Stimulated activated CD8-positive, alpha-beta memory T cell treated with anti-CD3 and anti-CD28 coated beads, Interleukin-12 subunit alpha, Interleukin-12 subunit beta, amount 100 ng/mL, for 4 hours (primary cell): ENCODE measurements at places on chromosomes 5 and 9.

DNA sequence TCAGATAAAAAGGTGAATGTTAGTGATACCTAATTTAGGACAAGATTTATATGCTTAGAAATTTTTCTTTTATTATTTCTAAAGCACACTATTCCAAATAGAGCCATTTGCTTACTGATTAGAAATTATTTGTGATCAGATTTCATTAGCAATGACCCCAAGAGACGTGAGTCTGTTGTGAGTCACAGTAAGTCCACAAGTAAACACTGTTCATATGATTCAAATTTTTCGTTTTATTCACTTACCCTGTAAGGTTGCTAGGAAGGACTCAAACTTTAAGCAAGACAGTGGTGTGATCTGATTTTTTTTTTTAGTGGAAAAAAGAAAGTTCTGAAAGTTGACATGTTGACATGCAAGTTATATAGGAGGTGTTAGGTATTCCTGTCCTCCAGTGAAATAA lies 1.2 kb downstream of the CARD6 start:
- DNase-seq: no peak

- DNase-seq: no peak
Observed at GRCh38 chr9:108311745-108312144, 544.0 kb downstream of the ACTL7B start.

DNA sequence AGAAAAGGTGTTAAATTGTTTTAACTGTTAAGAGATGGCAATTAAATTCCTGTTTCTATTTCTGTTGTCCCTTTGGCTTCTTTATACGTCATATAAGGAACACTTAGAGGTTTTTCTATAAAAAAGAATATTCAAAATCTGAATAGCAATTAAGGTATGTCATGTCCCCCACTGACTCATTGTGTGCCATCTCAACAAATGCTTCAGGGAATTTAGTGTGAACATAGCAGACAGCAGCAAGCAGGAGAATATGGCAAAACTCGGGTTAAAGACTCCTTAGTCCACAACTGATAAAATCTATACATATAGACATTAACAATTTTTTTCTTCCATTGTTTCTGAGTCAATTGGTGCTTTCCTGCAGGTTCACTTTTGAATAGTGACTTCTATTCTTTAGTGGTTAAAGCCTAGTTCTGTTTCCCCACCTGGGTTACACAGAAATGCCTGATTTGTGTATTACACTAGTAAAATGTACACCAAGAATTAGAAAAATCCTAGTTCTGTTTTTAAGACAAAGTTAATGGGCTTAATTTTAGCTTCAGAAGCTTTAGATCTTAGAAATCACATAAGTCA lies 17.9 kb upstream of the RPS23 start:
- no peak for DNase-seq

DNA sequence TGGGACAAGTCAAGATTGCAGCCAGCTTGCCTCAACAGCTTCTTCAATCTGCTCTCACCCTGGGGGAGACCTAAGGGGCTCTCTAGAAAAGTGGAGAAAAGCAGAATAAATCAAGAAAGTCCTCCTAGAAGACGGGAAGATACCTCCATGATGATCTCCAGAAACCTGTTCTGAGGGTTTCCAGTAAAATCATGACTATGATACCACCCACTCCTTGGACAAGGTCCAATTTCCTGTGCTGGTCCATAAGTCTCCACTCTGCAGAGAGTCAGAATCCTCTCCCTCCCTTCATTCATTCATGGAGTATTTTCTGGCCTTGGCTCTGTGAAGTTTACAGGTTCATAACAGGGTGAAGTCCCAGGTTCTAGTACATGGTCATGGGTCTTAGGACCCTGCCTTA lies 168.6 kb downstream of the SLC12A2 start:
- DNase-seq: no peak

- DNase-seq: no peak
Observed at GRCh38 chr9:14084867-14085266, 229.1 kb downstream of the NFIB start.

GRCh38 chr5:127431977-127432585 lies 85.4 kb upstream of the PRRC1 start:
- no peak for DNase-seq

DNA sequence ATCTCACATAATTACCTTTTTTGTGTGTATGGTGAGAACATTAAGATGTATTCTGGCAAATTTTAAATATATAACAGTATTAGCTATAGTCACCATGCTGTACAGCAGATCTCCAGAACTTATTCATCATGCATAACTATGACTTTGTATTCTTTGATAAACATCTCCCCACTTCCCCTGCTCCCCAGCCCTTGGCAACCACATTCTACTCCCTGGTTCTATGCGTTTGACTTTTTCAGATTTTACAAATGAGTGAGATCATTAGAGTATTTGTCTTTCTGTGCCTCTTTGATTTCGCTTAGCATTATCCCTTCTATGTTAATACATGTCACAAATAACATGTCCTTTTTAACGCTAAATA lies 49.4 kb downstream of the SMC2 start:
- DNase-seq: no peak

GRCh38 chr5:135156715-135157404 lies 122.8 kb upstream of the PITX1 start:
- DNase-seq: no peak

DNA sequence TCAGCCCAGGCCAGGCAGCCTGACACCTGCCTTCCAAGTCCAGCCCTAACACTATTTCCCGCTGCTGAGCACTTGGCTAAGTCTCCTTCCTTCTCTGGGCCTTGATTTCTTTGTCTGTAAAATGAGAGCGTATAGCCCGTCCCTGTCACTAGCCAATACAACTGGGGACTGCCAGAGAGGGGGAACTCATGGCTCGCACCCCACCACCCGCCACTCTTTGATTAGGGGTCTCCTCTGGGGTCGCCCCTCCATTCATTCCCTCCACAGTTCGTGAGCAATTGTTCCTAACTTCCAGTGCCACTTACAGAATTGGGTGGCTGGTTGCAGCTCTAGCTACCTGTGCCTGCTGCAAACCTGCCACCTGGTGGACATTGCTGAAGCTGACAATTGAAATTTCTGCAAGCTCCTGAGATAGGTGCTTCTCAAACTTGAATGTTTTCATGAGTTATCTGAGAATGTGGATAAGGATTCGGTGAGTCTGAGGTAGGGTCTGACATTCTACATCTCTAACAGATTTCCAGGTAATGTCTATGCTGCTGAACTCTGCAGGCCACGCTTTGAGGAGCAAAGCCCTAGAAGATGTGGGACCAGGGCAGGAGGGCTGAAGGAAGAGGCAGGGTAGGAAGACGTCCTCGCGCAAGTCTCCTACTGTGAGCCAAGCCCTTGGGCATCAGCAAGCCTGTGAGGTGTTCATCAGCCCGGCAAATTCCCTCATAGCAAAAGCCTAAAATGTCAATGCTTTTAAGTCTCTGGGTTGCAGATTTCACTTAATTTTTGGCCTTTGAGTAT lies 13.3 kb upstream of the RECK start:
- DNase-seq: no peak

DNA sequence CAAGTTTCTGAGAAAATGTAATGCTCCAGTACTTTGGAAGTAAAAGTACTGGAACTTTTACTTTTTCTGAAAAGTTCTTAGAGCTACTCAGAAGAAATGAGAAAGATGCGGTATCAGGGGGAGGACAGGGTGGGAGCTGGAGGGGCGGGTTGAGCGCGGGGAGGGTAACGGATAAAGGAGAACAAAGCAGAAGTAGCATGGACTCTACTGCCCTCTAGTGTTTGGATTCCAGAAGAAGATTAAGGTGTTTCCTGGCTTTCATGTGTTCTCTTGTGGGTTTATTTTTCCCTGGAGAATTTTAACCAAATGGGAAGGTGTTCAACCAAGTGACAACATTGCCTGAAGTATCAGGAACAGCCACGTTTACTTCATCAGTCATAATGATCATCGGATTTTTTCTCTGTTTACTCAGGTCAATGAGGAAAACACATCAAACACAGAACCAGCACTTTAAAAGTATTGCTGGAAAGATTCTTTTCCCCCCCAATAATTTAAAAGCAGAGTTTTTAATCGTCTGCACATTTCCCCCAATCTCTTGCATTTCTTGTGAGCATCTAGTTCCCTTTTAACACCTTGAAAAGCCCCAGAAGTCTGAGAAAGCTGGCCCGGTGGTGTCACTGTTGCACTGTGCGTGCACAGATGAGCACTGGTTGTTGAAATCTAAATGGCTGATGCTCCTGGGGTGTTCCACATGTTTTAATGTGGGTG lies 190.6 kb downstream of the MPDZ start:
- DNase-seq: no peak

GRCh38 chr5:65818592-65818991 lies 96.6 kb downstream of the NLN start:
- DNase-seq: no peak

DNA sequence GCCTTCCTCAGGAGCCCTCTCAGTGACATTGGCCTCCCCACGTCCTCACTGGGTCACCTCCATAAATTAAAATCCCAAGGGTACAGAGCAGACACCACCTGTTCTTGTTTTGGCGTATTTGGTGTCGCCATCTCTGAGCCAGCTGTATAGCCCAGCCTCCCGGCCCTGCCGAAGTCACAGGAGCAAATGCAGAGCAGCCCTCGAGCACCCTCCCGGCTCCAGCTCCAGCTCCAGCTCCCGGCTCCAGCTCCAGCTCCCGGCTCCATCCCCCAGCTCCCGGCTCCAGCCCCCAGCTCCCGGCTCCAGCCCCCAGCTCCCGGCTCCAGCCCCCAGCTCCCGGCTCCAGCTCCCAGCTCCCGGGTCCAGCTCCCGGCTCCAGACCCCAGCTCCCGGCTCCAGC lies 74.3 kb downstream of the ZNF354C start:
- no peak for DNase-seq

DNA sequence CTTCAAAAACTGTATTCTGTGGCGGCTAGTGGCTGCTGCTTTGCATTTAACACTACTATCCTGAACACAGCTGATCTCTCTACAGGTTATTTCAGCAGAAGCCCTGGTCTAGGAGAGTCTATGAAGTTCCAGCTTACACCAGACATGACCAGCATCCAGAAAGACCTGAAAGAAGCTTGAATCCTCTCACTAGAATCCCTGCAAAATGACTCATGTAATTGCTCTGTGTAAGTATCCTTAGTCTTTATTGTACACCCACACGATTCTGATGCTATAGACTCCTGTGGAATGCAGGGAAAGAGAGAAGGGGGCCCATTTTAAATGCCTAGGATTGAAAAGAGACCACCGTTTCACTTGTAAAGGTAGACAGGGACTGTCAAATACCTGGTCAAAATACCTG lies 859 bp upstream of the GRIA1 start:
- no peak for DNase-seq

DNA sequence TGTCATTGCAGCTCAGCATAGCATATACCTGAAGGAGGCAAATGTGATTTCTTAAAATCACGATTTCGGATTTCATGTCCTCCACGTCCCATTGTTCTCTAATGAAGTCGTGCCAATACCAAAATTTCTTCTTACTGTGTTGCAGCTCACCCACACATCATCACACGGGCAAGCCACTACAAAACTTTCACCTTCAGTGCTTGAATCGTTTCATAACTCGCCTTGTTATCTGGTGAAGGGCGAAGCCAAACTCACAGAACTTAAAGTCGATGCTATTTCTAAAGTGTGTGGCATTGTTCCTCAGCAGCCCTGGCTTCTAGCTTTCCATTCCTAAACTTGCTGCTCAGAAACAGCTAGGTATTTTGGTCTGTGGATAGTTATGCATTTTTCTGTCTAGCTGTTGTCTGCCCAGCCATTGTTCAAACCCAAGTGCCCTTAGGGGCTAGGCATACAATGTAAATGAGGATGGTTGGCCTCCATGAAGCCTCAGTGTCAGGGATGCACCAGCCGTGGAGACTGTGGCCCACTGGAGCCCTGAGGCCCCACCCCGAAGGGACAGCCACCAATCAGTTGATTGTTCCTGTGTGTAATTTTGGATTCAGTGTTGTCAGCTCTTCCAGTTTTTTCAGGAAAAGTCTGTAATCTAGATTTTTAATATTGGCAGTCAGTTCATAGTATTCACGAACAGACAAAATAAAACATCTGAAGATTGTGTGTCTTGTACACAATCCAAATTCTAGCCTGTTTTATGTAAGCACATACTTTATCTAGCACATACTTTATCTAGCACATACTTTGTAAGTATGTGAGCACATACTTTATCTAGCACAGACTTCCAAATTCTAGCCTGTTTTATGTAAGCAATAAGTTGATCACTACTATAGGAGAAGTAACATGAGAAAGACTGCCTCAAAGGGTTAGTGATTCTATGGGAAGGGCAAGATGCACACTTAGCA lies 112.8 kb downstream of the DAPK1 start:
- DNase-seq: no peak

GRCh38 chr5:128844354-128844923 lies 120.8 kb upstream of the SLC27A6 start:
- no peak for DNase-seq

DNA sequence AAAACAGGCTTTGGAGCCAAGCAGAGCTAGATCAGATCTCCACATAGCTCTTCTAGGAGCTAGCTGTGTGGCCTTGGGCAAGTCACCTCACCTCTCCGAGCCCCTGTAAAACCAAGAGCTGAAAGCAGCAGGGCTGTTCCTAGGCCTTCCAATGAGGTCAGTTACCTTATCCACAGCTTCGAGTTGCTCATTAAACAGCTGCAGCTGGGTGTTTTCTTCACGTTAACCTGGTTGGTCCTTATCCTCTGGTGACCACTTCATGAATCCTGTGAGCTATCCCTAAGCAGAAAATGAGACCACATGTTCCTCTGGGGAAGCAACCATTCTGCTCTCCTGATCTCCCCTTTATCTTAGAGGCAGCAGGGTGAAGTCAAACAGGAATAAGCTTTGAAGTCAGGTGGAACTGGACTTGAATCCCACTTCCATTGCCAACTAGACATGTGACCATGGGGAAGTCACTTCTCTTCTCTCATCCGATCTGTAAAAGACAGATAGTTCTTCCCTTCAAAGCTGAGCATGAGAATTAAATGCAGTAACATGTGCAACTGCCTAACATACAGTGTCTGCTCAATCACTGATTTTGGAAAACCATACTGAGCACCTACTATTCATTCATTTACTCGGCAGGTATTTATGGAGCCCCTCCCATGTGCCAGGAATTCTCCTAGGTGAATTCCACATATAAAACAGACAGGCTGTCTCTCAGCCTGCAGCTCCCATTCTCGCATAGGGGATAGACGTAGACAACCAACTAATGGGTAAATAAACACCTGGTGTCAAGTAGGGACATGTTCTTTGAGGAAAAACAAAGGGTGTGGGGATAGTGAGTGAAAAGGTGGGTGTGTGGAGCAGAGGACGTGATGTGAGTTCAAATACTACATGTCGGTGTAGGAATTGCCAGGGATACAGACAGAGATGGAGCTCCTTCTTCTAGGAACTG lies 111.7 kb upstream of the BOD1 start:
- no peak for DNase-seq
